ENCODE measurements at places on chromosomes 13 and 19.

GRCh38 chr19:13154911-13155471 is 4.8 kb downstream of the IER2 start:
- DNase-seq: peak; percentile 77

GRCh38 chr13:21077788-21078353 is 16.5 kb upstream of the LATS2 start:
- no peak for DNase-seq

- DNase-seq: no peak
These were observed 15.1 kb upstream of the NCCRP1 start for GRCh38 chr19:39181500-39182173.

GRCh38 chr13:74866101-74866500 is 615.9 kb downstream of the TBC1D4 start:
- DNase-seq: no peak

All from stimulated activated CD8-positive, alpha-beta memory T cell treated with anti-CD3 and anti-CD28 coated beads, Interleukin-15, amount 100 ng/mL, for 48 hours (primary cell).